ENCODE measurements at places on chromosomes 6 and 20. TPM values are rescaled to one million over a fixed set of nuclear protein-coding genes. Genes with fewer than 3 reads are reported as not detected.

Gene MCCD1
- not detected for total RNA-seq

Gene PHF20
- total RNA-seq: 35.5 TPM

Gene SSTR4
- total RNA-seq: not detected

Gene PDYN
- total RNA-seq: not detected

Gene TP53TG5
- total RNA-seq: not detected

Gene SAPCD1
- total RNA-seq: 8.3 TPM

Gene PLG
- not detected for total RNA-seq

Gene MCHR2
- total RNA-seq: not detected

Gene FUCA2
- 40.5 TPM for total RNA-seq

Gene RREB1
- total RNA-seq: 33.0 TPM

Gene CASS4
- 16.5 TPM for total RNA-seq

Gene ZNF165
- total RNA-seq: 0.68 TPM

Gene GNL1
- 46.0 TPM for total RNA-seq

Gene ADAM33
- 41.8 TPM for total RNA-seq

Gene MAS1L
- total RNA-seq: not detected

Gene SIRPA
- 52.5 TPM for total RNA-seq

Gene TFAP2A
- not detected for total RNA-seq

Gene DDX27
- 23.8 TPM for total RNA-seq

Gene SYCP2L
- total RNA-seq: 4.6 TPM

Gene OLIG3
- total RNA-seq: not detected

Gene TINAG
- not detected for total RNA-seq

Gene RBPJL
- total RNA-seq: not detected

Gene WFDC2
- total RNA-seq: 2.6 TPM

Gene PRL
- total RNA-seq: not detected

Gene EFCAB8
- 0.19 TPM for total RNA-seq

Gene CGAS
- total RNA-seq: 6.1 TPM

Gene CEBPB
- 110 TPM for total RNA-seq

Gene TGM2
- total RNA-seq: 28.9 TPM

Gene CLPSL2
- not detected for total RNA-seq

Gene CALHM4
- not detected for total RNA-seq

Gene DEF6
- total RNA-seq: 13.6 TPM

Gene GPR63
- 0.22 TPM for total RNA-seq

Gene SRMS
- total RNA-seq: not detected

Gene ENPP4
- 28.4 TPM for total RNA-seq
